A549 treated with Mapracorat at 1 μM for 4 hours (cell line): ENCODE measurements at places on chromosomes 2 and 18. TPM values are rescaled to one million over a fixed set of nuclear protein-coding genes. Genes with fewer than 3 reads are reported as not detected.

CAMKMT gene
- total RNA-seq: 4.0 to 6.0 TPM (median 4.9 TPM) in 5 replicates

CD8B2 gene
- total RNA-seq: not detected in 5 replicates

ASB18 gene
- not detected in 5 replicates for total RNA-seq

MRO gene
- total RNA-seq: 0.02 to 0.32 TPM (median 0.26 TPM) in 5 replicates

TTC21B gene
- total RNA-seq: 3.5 to 5.9 TPM (median 4.9 TPM) in 5 replicates

POTEC gene
- total RNA-seq: not detected in 5 replicates
